ENCODE measurements at places on chromosomes 13 and 19.

DNA sequence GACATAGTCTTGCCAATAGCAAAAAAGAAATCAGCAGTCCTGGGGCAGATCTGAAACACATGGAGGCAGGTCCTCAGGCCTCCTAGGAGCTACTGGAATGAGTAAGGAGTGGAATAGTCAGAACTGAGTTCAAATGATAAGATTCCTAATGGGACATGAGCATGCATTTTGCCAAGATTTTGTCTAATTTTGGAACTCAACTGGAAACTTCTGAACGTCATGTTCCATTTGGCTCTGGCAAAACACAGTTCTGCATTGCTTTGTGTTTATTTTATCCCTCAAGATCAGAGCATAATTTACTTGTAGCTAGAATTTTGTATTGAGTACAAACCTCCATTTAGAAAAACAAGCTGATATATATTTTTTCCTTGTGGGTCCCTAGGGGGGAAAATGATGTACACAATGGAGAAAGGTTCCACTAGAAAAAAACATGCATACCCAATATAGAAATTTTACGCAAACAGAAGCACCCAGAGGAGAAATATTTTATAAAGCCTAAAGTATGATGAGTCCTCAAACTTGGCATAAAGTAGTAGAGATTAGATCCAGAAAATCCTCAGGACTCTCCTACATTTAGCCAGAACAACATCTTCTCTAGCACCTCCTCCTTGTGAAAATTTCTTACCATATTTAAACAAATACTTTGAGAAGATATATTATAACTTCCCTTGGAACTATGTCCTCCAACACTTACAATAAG, 149.0 kb upstream of the SERP2 start:
- DNase-seq, result no peak

- no peak for DNase-seq
These were observed 2.0 kb upstream of the CEBPA start for GRCh38 chr19:33304371-33304759.

DNA sequence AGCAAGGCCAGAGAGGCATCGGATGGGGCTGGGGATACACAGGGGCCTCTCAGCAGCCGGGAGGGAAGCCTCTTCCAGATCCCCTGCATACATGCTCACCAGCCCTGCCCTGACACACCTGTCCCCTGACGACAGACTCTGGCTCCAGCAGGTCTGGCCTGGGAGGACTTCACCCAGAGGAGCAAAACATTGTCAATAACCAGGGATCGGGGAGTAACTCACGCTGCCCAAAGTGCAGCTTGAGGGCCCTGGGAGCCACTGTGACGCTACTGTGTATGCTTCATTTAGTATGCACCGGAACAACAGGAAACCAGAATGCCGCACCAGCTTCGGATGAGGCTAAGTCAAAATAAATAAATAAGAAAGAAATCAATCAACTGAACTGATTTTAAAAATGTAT, 12.4 kb upstream of the CD22 start:
- no peak for DNase-seq

- DNase-seq, result no peak
These were observed 233.9 kb downstream of the ABCC4 start for GRCh38 chr13:95067303-95067702.

DNA sequence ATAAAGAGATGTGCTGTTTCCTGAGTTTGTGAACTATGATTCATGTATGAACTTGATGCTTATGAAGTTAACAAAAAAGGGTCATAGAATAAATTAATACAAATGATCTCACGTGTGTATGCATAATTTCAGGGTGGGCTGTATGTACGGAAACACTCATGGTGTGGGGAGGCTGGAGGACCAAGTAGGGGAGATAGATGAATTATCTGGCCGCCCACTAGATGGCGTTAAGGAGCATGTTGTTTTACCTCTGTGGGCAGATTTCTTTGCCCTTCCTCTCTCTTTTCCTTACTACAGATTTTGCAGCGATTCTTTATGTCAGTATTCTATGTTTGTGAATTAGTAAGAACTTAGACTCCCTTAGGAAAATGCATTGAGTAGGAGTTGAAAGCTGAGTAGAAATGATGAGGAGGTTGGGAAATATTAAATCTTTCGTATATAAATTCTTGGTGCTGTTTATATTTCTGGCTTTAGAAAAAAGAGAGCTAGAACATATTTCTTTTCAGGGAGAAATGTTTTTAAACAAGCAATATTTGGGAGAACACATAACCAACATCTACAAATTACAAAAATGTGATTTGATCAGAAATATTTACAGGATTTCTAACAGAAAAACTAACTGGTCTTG, 47.4 kb upstream of the TMTC4 start:
- peak; percentile 11 for DNase-seq

GRCh38 chr13:68019901-68020300, 789.8 kb upstream of the PCDH9 start:
- DNase-seq, result no peak

DNA sequence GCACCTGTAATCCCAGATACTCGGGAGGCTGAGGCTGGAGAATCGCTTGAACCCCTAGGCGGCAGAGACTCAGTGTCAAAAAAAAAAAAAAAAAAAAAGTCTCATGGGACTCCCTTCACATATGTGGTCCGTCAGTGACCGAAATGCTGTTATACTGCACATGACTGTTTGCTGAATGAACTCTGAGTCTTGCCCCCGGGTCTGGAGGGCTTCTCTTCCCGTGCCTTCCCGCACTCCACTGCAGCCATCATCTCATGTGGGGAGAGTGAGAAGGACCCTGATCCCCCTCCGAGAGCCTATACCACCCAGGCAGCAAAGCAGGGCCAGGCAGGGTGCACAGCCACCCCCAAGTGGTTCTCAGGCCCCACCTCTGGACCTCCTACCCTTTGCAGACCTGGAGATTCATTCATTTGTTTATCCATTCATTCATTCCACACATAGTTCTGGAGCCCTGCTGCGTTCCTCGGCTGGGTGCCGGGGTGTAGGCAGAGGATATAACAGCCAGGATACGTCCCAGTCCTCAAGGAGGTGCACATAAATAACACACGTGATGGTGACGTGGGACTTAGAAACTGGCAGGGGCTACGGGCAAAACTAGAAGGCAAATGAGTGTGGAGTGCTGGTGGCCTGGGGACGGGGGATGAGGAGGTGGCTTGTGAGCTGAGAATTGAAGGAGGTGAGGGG, 14.2 kb downstream of the NDUFA11 start:
- no peak for DNase-seq

- no peak for DNase-seq
These were observed 794.3 kb upstream of the MIR17HG start for GRCh38 chr13:90553159-90553558.

- no peak for DNase-seq
These were observed 9.9 kb upstream of the ADGRE5 start for GRCh38 chr19:14371301-14371821.

- DNase-seq, result no peak
These were observed 12.1 kb upstream of the PSMD8 start for GRCh38 chr19:38362076-38362945.

GRCh38 chr19:33524024-33524664, 2.6 kb upstream of the PEPD start:
- DNase-seq, result no peak

DNA sequence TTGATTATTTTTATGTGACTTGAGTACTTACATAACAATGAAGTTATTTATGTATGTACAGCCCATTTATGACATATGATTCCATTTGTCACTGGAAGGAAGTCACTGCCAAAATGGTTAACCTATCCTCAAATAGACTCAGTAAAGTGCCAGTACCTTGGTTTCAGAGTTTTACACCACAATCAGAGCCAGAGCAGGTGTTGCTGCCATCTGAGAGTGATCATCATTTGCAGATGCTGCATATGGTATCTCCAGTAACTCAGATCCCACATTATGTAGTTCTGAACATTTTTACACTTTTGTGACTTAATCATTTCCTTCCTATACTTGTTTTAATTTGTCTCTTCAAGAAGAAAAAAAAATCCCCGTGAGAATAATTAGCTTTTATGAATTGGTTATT, 313.3 kb downstream of the HS6ST3 start:
- no peak for DNase-seq

- DNase-seq, result no peak
These were observed 17.5 kb downstream of the DDX39A start for GRCh38 chr19:14401468-14402195.

- DNase-seq, result no peak
These were observed 24.1 kb downstream of the BLOC1S3 start for GRCh38 chr19:45202637-45203036.

DNA sequence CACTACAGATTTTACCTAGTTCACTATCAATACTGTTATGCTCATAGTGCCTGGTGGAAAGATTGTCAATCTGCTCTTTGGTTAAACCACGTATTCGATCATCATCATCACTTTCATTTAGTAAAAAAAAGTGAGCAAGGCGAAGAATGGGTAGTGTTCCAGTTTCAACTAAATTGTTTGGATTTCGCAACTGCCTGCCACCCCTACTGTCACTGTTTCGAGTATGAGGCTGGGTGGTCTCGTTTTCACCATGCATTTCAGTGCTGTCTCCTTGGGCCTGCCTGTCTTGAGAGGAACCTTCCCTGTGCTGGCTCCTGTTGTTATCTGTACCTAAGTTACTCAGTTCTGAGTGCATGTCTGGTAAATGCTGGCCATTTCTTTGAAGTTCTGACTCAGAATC, 8.1 kb downstream of the RNF6 start:
- no peak for DNase-seq

DNA sequence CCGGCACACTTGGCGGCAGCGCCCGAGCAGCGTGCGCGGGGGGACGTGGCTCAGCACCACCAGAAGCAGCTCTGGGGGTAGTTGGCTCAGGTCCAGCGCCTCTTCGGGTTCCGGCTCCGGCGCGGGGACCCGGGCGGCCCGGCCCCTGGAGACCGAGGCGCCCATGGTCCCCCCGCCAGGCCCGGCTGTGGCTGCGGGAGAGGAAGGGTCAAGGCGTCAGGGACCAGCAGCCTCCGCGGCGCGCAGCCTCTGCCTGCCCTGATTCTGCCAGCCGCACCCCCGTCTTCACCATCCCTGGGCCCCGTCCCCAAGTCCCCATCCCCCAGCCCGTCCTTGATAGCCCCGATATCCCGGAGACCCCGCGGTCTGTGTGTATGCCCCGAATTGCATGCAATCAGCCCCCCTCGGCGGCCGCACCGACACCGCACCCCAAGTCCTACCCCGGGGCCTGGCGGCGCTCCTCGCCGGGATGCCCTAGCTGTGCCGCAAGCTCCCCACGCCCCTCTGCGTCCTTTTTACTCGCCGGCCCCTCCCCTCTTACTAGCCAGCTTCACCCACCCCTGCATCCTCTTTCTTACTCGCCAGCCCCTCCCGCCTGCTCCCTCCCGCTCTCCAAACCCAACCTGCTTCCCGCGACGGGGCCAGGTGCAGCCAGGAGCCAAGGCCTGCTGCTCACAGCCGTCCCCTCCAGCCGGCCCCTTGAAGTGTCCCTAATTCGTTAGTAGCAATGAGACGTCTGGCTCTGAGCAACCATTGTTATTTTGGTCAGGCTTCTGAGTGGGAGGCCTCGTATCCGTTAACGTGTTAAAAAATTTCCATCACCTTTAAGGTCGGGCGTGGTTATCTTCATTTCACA, at the start of gene FBXO27:
Gene FBXO27, minus strand, starts transcription at position 487 of the 856 bp plus-strand sequence. Its CDS starts 322 bp downstream, at position 165.
- DNase-seq, result no peak

DNA sequence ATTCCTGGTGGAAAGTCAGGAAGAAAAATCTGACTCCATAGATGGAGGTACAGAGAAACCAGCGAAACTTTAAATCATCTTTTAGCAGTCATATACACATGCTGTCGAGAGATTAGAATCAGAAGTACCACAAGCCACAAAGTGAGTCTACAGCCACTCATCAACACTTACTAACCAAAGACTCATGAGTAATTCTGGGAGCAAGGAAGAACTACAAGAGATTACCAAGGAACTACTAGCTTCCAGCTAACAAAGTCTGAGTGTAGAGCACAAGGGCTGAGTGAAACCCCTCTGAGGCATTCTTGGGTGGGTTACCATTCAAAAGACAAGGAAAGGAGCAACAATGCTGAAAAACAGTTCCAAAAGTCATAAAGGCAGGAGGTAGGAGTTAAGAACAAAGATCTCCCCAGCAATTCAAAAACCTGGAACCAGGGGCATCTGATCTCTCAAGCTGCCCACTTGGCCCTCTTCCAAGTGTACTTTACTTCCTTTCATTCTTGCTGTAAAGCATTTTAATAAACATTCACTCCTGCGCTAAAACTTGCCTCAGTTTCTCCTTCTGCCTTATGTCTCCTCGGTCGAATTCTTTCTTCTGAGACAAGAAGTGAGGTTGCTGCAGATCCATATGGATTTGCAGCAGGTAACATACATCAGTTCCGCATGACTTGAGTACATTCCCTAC, 13.0 kb downstream of the RBM26 start:
- no peak for DNase-seq

GRCh38 chr19:1968279-1969175, 27.6 kb downstream of the CSNK1G2 start:
- DNase-seq, result no peak

- no peak for DNase-seq
These were observed 8.7 kb downstream of the RNASEH2A start for GRCh38 chr19:12815088-12815487.

GRCh38 chr19:29927944-29928625, 14.0 kb upstream of the URI1 start:
- no peak for DNase-seq
